ENCODE measurements at places on chromosomes 1 and 21.

- no peak for DNase-seq
Observed at GRCh38 chr1:160731990-160732389, 7.1 kb upstream of the SLAMF7 start.

DNA sequence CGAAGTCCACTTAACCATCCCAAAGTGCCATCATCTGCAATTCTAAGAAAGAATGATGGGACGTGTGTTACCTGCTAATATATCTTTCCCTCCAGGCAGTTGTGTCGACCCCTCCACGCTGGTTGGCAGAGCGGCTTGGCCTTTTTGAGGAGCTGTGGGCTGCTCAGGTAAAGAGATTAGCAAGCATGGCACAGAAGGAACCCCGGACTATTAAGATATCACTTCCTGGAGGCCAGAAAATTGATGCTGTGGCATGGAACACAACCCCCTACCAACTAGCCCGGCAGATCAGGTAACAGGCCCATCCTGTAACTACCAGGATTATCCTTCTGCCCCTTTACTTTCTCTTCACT is 520 bp downstream of the TARS2 start:
- DNase-seq: no peak

- no peak for DNase-seq
Observed at GRCh38 chr1:6334261-6334993, 59.1 kb downstream of the ACOT7 start.

GRCh38 chr1:111015222-111015621 is 51.5 kb upstream of the LRIF1 start:
- no peak for DNase-seq

DNA sequence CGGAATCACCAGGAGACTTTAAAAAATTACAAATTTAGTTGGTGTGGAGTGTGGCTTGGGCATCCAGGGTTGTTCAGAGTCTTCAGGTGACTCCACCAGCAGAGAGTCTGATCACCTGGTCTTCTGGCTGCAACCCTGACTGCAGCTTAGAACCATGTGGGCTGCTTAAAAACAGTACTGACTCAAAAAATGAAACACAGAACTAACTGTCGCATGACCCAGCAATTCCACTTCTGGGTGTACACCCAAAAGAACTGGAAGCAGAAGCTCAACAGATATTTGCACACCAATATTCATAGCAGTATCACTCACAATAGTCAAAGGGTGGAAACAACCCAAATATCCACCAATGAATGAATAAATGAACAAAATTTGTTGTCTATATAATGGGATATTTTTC is 17.3 kb downstream of the TLR5 start:
- DNase-seq: no peak

DNA sequence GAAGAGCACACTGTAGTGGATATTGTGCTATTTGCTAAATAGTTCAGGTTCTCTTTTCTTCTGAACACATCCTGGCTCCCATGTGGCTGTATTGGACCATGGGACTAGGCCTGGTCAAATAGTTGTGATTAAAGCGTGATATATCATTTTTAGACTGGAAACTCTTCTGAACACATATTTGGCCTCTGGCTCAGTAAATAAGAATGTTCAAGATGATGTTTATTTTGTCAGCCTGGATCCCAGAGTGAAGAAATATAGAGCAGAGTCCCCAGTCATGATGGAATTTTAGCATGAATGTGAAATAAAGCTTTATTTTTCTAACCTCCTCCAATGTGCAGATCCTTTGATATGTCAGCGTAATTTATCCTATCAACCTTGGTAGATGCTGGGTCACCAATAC is 542.6 kb downstream of the ADGRL2 start:
- DNase-seq: no peak

DNA sequence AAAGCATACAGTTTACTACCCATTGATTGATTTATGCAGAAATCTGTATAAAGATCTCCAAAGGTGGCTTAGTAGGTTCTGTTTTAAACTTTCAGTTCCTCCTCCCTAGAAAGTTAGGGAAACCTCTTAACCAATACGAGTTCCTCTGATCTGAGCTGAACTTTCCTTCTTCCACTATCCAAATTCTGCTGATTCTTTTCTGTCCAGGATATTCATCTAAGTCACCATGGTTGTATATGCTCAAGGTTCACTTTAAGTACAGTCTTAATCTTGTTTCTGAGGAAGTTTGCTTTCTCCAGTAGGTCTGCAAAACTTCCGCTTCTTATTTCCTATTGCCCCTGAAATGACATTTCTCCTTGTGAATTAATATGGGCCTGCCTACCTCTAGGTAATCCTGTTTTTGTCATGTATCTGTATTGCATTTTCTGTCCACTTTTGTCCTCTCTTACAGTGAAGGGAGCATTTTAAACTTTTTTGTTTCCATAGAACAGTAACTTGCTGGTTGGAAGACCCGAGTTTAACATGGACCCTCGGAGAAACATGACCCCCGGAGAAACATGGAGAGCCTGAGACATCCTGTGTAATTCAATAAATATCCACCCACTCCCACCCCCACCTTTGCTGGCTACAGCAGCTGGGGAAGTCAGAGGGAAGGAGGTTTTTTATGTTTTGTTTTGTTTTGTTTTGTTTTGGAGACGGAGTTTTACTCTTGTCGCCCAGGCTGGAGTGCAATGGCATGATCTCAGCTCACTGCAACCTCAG is 16.7 kb upstream of the TUT4 start:
- DNase-seq: no peak

DNA sequence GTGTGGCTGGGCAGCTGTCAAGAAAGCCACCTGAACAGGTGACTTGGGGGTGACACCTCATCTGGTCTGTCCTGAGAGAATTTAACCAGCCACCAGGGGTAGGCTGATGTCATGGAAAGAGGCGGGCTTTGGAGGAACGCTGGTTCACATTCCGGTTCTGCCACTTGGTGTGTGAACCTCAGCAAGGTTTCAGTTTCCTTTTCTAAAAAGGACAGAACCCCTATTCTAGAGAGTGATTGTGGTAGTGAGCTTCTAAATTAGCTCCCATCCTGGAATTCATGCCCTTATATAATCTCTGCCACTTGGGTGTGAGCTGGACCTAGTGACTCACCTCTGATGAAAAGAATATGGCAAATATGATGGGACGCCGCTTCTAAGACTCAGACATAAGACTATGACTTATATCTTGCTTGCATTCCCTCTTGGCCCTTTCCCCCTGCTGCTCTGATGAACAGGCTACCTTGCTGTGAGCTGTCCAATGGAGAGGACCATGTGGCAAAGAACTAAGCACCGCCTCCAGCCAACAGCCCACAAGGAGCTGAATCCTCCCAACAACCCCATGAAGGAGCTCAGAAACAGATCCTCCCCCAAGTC is 332.1 kb downstream of the RRAGC start:
- DNase-seq: no peak

DNA sequence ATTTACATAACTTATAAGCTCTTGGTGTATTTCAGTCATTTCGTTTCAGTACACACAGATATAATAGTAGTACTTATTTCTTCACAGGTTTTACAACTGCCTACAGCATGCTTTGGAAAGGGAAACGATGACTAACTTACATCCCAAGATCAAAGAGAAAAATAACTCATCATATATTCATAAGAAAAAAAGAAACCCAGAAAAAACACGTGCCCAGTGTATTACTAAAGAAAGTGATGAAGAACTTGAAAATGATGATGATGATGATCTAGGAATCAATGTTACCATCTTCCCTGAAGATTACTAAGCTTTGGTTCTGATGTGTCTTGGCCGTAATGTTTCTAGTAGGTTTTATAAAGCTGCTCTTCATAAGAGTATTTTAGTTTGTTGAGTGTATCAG is 30.9 kb downstream of the TYW3 start:
- no peak for DNase-seq

DNA sequence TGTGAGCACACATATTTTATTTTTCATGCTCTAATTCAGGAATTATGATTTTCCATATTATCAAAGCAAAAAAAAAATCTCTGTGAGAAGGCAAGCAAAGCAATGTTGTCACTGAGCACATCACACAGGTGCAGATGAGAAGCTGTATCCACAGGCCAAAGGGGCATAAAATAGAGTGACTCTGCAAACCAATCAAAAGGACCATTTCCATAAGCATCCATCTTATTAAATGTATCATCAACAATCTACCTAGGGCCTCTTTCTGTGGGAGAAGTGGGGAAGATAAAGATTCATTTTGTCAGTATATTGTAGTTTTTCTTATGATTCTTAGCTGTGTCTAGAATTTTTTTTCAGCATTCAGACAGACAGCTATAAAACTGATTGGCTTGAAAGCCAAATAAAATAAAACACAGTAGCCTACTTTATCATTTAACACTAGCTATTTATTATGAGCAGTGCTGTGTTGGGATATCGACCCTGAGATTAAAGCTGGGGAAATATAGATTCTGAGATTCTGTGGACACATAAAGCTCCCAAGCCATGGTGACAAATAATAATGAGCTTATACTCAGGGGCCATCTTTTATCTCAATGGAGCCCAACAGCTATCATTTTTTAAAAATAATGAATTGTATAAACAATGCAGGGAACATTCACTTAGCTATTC is 90.3 kb downstream of the LPAR3 start:
- no peak for DNase-seq

DNA sequence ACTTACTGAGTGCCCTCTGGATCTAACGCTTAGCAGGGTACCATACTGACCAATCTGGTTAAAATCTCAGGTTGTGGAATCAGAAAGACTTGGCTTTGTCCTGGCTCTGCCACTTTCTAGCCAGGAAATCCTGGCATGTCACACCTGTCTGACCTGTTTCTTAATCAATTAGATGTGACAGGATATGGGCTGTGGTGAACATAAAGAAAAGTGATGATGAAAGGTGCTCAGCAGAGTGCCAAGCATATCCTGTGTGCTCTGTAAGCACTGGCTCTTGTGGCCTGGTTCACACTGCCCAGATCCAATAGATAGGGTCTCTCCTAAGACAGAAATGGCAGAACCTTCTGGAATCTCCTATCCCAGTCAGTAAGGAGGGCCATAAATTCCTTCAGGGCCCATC is 53.9 kb downstream of the PHC2 start:
- no peak for DNase-seq

DNA sequence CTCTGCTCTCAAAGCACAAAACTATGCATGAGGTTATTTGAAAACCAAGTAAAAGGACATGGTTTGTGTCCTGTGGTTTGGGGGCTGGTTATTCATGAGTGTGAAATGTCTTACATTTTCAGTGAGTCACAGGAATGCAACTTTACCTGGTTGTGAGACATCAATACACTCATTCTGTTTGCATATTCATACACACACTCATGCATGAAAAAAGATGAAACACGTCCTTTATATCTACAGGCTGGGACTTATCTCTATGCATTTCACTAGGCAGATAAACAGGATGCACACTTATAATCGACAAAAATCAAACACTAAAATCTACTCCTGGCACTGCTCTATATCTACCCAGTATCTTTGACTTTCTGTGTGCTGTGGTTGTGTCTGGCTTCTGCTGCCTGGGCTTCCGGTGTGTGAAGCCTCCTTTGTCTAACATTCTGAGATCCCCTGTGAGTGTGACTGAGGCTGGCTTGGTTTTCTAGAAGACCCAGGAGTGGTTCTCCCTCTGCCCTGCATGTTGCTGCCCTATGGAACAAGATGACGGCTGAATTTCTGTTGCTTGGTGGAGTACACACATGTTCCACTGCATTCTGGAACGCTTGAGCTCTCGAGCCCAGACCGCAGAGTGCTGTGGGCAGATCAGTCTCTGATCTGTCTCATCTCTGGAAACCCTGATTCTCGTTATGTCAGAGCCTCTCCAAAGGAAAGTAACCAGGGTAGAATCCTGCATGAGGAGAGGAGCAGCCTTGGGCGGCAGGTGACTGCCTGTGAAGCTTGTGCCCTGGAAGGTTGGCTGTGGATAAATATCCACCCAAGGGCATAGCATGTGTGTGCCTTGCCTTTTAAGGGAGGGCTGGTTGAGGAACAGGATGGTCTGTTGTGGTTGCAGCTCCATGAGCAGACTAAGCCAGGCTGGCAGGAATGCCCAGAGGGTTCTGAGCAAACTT is 19.7 kb upstream of the FASLG start:
- peak; percentile 9 for DNase-seq

GRCh38 chr1:10216090-10216749 is 5.8 kb downstream of the KIF1B start:
- no peak for DNase-seq

DNA sequence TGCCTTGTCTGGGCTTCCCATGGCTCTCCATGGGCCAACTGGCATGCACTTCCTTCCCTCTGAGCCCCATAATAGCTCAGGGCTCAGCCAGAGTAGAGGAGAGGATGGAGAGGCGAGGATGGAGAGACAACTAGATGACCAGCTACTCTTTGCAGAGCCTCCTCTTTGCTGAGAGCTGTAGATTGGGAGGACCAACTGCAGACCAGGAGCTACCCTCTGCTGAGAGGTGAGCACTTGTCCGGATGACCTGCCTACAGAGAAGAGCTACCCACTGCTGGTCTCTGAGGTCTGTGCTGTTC is 58.0 kb upstream of the ETV3 start:
- DNase-seq: no peak

GRCh38 chr1:214551436-214552173 is at the start of gene PTPN14:
Gene PTPN14 (minus strand): TSS chr1:214551602. CDS start chr1:214464803, 86,799 bp downstream.
- no peak for DNase-seq

DNA sequence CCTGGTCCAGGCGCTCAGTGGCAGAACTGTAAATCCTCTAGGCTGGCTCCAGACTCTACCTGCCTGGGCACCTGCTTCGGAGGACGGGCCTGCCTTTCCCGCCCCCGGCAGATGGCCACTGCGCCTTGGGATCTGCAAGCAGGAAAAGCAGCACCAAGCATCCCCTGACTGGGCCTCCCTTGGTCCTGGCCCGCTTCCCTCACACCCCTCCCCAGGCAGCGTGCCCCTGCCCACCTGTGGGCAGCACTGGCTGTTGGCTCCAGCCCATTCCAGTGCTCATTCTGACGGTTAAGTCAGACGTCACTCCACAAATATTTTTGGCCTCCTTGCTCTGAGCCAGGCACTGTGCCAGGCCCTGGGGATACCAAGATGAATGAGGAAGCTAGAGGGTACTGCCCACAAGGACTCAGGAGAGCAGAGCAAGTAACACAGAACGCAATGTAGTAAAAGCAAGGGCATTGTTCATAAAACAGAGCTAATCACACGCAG is 22.0 kb upstream of the BLACAT1 start:
- no peak for DNase-seq

DNA sequence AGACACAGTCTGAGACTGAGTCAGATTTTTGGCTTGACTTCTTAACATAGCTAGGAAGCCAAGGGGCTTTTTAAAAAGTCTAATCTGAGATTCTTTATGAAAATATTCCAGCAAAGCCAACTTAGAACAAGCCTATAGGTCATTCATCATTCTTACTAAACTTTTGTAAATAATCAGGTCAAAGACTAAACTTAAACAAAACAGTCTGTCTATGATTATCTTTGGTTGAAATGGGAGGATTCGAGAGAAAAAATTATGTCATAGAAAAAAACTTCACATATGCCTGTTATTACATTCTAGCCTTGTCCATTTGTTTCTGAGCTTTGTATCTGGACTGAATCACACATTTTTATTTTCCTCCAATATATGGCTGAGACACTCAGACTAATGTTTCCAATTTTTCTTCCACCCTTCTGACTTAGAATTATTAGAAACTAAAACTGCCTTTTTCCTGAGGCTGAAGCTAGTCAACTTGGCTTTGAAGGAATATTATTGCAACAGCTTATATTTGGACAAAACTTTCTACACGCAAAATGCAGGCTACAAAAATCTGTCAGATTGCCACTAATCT is 83.3 kb downstream of the ETS2 start:
- DNase-seq: no peak

Measured in effector CD8-positive, alpha-beta T cell (primary cell).